Effector memory CD4-positive, alpha-beta T cell (primary cell): ENCODE measurements at places on chromosomes 5 and 9.

DNA sequence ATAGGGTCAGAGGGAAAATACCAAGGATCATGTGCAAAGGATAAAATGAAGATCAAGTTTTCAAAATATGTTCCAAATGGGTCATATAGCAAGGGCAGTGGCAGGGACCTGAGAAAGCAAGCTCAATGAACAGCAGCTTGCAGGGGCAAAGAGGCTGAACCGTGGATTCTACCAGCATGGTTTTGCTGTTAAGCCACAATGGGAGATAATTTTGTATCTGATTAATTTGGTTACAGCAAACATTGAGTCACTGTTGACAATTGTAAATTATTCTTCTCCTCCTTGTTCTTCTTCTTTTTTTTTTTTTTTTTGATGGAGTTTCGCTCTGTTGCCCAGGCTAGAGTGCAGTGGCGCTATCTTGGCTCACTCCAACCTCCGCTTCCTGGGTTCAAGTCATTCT is 18.4 kb upstream of the ERAP2 start:
- no peaks in the 10 kb centered on the region for H3K36me3 ChIP-seq
- no peak for DNase-seq
- H3K4me3 ChIP-seq: no peak overlapping the region
- H3K27ac ChIP-seq: no peak overlapping the region
- H3K4me1 ChIP-seq: no peaks in the 10 kb centered on the region

DNA sequence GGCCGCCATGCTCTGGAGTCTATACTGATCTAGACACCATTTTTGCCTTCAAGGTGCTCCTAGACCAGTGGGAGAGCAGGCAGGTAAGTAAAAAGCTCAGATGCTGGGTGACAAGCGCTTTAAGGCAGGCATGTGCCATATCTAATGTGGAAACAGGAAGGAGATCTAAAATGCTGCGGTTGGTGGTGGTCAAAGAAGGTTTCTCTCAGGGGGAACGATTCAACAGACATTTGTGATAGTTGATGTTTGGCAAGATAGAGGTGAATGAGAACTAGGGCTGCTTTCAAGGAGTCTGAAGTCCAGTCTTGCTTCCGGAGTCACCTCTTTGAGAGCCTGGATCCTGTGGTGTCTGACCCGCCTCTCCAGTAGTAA is 146.2 kb upstream of the KLF4 start:
- no peak for DNase-seq
- H3K4me3 ChIP-seq: no peak overlapping the region
- H3K36me3 ChIP-seq: no peaks in the 10 kb centered on the region
- no peaks in the 10 kb centered on the region for H3K4me1 ChIP-seq
- no peaks in the 10 kb centered on the region for H3K27me3 ChIP-seq

DNA sequence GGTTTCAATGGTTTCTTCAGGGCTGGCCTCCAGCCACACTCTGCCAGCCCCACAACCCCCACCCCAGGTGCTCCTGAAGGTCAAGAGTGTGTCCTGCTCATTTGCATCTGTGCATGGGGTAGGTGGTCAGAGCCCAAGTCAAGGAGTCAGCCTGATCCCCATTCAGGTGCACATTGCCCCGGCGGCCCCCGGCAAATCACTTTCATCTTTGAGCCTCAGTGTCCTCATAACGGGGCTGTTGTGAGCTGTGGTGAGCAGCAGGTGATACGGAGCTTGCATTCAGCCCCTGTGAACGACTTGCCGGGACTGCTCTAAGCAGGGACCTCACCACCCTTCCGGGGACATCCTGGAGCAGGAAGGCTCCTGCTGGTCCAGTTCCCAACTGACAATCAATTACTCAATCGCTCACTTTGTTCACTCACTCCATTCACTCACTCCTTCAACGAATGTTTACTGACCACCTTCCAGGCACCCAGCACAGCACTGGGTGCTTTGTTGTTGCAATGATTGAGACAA is 93.2 kb upstream of the CPEB4 start:
- no peak overlapping the region for H3K27ac ChIP-seq
- DNase-seq: no peak
- H3K4me3 ChIP-seq: no peak overlapping the region
- no peaks in the 10 kb centered on the region for H3K4me1 ChIP-seq
- H3K36me3 ChIP-seq: no peaks in the 10 kb centered on the region
- no peaks in the 10 kb centered on the region for H3K27me3 ChIP-seq

GRCh38 chr5:142748568-142749249 is 21.5 kb upstream of the ARHGAP26 start:
- DNase-seq: peak; percentile 21
- no peaks in the 10 kb centered on the region for H3K4me1 ChIP-seq
- H3K27ac ChIP-seq: no peak overlapping the region
- H3K36me3 ChIP-seq: no peaks in the 10 kb centered on the region

DNA sequence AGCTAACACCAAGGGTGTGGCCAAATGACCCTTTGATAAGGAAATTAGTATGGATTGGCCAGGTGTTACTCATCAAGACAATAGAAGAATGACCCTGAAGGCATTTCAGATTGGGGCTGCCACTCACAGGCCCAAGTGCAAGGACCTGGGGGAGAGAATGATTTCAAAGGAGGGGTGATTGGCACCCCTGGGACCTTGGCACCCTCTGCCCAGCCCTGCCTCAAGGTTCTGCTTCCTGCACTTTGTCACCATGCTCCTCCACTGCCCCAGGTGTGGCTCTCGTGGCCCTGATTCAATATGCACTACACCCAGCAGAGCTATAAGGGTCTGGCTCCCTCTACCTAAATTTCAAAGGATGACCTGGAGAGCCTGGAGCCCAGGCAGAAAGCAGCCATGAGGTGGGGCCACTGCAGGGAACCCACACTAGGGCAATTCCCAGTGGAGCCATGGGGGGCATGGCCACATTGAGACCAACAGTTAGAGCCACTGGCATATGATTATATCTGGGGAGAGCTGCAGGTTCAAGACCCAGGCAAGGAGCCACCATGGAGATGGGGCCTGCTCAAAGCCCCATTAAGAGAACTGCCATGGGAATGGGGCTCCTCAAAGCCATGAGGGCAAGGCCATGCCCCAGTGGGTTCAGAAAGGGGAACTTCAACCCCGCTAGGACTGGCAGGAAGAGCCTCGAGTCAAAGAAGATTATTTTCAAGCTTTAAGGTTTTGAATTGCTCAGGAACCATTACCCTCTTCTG is 93.0 kb downstream of the CEMIP2 start:
- no peak for DNase-seq
- H3K36me3 ChIP-seq: no peaks in the 10 kb centered on the region
- H3K4me1 ChIP-seq: no peaks in the 10 kb centered on the region
- H3K27ac ChIP-seq: no peak overlapping the region

DNA sequence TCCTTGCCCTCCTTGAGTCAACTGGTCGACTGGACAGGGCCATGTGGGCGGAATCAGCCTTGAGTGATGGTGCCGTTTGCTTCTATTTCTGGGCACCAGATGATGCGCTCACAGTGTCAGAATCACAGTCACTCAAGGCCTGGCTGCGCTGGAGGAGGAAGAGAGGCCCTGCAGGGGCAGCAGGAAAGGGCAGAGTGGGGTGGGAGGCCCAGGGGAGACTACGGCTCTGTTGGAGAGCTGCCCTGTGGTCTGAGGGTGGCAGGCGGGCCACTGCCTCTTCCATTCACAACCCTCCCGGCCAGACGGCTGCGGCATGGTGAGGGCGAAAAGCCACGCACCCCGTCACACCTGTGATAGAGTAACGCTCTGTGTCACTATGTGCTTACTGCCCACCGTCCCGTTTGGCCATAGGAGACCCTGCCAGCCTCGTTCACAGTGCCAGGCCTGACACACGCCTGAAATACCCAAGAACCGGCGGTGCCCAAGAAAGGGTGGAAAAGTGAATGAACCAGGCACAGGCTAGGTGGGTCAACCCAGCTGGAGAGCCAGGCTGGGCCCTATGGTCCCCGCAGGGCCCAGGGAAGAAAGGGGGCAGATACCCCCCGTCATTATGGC is 9.9 kb downstream of the PLPP7 start:
- no peak overlapping the region for H3K4me3 ChIP-seq
- DNase-seq: no peak
- no peaks in the 10 kb centered on the region for H3K4me1 ChIP-seq
- no peaks in the 10 kb centered on the region for H3K36me3 ChIP-seq

- H3K27ac ChIP-seq: no peak overlapping the region
- no peak for DNase-seq
- H3K4me3 ChIP-seq: no peak overlapping the region
- peaks cover 8% of the 10 kb centered on the region for H3K4me1 ChIP-seq
- peaks cover 4% of the 10 kb centered on the region for H3K36me3 ChIP-seq
These were observed 66.9 kb downstream of the ZCCHC7 start for GRCh38 chr9:37187292-37187691.
